ENCODE measurements at places on chromosomes 6 and 20.

DNA sequence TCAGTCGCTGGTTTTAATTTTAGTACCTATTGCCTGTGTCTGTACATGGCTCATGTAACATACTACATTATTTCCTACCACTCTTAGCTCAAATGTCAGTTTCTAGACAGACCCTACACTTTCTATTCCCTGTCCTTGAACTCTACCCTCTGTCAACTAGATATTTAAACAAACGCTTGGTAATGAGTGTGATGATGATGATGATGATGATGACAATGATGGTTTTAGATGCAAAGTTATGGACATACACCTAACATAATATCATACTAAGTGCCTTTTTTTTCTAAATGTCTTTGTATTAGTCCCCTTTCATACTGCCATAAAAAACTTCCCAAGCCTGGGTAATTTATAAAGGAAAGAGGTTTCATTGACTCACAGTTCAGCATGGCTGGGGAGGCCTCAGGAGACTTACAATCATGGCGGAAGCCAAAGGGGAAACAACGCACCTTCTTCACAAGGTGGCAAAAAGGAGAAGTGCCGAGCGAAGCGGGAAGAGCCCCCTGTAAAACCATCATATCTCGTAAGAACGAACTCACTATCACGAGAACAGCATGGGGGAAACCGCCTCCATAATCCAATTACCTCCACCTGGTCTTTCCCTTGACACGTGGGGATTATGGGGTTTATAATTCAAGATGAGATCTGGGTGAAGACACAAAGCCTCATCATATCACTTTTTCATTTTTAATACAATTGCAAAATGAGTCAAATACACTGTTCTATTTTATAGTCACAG is 87.1 kb downstream of the IBTK start:
- no peak for DNase-seq

DNA sequence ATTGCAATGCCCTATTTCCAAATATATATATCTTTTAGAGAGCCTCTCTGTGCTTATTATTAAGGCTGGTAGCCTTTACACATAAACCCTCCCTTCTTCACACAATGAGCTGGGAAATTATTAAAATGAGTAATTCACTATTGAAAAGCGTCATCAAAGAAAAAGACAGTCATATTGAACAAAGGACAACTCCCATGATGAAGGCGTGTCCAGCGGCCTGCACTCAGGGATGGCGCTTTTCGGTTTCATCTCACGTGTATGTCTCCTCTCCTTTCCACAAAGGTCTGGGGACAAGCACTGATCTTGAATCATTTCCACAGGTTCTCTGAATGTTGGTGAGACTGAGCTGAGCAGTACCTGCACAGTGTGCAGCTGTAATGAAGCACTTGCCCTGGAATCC is 3.5 kb downstream of the SERPINB9 start:
- peak; percentile 67 for DNase-seq

- no peak for DNase-seq
These were observed 236.6 kb upstream of the FAM83B start for GRCh38 chr6:54609981-54610380.

GRCh38 chr6:162887981-162888689 is 160.4 kb downstream of the PACRG start:
- DNase-seq = no peak

Measured in stimulated activated CD4-positive, alpha-beta T cell treated with anti-CD3 and anti-CD28 coated beads, Interleukin-1b, Interleukin-23, amount 100 ng/mL, for 48 hours (primary cell).